BE2C (cell line): ENCODE measurements at places on chromosomes 6 and 20.

- peak; percentile 60 for DNase-seq
Observed at GRCh38 chr6:7468382-7469081, 72.9 kb upstream of the DSP start.

DNA sequence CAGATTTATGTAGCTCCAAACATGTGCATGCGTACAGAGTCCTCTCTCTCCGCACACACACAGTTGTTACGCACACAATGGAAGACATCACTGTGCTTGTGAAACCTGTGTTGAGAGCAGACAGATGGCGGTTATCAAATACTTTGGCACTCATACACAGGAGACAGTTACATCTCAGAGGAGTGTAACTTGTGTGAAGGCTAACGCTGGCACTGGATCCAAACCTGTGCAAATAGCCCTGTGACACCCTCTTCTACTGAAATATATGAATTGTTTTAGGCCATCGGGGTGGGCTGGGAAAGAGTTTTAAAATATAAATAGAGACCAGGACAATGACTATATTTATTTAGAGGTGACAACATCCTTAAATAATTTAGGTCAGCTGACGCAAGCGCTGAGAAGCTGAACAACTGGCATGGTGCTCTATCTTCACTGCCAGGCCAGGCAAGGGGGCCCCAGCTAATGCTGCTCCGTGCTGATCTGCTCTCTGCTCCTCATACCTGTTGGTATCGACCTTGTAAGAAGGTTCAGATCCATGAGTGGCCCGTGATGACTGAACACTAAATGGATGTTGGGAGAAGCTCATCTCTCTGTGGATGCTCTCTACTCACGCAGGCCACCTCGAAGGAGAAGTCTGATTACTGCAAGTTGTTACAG, 69.4 kb downstream of the FOXC1 start:
- DNase-seq: no peak

- DNase-seq: no peak
Observed at GRCh38 chr6:149108038-149108748, 209.3 kb upstream of the TAB2 start.

- no peak for DNase-seq
Observed at GRCh38 chr20:61303675-61304074, 51.6 kb downstream of the CDH4 start.

GRCh38 chr6:105994118-105994590, 92.0 kb upstream of the PRDM1 start:
- DNase-seq: no peak

GRCh38 chr6:167467793-167468431, 143.0 kb downstream of the TTLL2 start:
- no peak for DNase-seq

DNA sequence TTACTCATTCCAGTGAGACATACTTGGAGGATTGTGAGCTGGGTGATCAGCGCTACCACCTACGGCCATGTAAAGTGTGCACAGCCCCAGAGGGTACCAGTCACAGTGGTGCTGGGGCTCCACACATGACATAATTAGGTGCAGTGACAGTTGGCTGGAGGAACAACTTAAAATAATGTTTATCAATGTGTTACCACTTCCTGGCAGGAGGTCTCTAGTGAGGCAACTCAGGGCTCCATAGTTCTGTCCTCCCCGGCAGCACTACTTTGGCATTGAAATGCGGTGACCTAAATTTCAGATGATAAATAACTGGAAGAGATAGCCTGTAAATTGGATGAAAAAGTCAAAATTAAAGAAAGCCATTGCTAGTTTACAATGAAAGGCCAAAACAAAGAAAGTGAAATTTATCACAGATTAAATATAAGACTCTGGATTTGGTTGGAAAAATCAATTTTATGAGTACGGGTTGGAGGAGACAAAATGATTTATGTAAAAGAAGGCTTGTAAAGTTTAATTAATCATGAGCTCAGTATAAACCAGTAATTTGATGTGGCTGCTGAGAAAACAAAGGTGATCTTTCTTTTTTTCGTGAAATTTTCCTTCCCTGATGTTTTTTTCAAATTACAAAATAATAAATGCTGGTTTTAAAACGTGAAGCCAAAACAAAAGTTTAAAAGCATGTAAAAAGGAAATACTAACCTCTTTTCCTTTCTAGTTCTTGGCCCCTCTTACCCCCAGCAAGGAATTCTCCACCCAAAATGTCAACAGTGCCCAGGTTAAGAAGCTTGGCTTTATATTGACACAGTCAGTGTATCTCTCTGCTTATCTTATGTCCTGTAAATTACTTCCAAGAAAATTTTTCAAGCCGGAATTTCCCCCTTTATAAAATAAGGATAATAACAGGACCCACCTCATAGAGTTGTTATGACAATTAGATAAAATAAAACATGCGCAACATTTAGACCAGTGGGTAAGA, 126.7 kb upstream of the NOX3 start:
- no peak for DNase-seq

DNA sequence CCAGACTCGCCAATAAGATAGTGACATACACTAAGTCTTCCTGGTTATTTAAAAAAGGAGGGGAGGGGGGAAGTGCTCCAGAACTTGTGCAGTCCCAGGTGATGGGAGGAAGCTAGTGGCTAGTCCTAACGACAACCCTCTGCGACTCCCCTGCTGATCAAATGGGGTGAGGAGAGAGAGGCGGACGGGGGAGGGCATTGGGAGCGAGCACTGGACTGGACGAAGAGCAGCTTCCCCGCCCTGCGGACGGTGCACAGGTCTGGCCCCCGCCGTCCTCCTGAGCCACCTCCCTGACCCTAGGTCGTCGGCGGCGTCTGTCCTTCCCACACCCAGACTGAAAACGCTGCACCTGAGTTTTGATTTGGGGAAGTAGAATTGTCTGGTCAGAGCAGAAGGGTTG, 2.2 kb upstream of the OLIG3 start:
- no peak for DNase-seq
